ENCODE measurements at places on chromosomes 1 and 21. TPM values are rescaled to one million over a fixed set of nuclear protein-coding genes. Genes with fewer than 3 reads are reported as not detected.

Gene CFHR5
- not detected for polyA plus RNA-seq

Gene GBP6
- 0.03 TPM for polyA plus RNA-seq

Gene CD53
- 6.5 TPM for polyA plus RNA-seq

Gene ASCL5
- not detected for polyA plus RNA-seq

Gene SERPINC1
- polyA plus RNA-seq = 0.08 TPM

Gene TNFAIP8L2
- polyA plus RNA-seq = 1.1 TPM

Gene ERRFI1
- 99.9 TPM for polyA plus RNA-seq

Gene FMO1
- polyA plus RNA-seq = 0.03 TPM

Gene MIXL1
- polyA plus RNA-seq = 0.01 TPM

Gene KCNJ15
- polyA plus RNA-seq = 0.06 TPM

Gene CRYBG2
- polyA plus RNA-seq = 0.01 TPM

Gene ANKRD65
- 2.9 TPM for polyA plus RNA-seq

Gene VAV3
- polyA plus RNA-seq = 0.28 TPM

Gene LCE2A
- polyA plus RNA-seq = not detected

Gene KCNJ6
- polyA plus RNA-seq = not detected

Gene CD164L2
- polyA plus RNA-seq = not detected

Gene LORICRIN
- not detected for polyA plus RNA-seq

Gene FGR
- 1.7 TPM for polyA plus RNA-seq

All from psoas muscle (tissue), 8 donors.